ENCODE measurements at places on chromosomes 6 and 20. TPM values are rescaled to one million over a fixed set of nuclear protein-coding genes. Genes with fewer than 3 reads are reported as not detected.

The TMEM200A gene
- 23.7 TPM for polyA plus RNA-seq

The SRC gene
- 15.9 TPM for polyA plus RNA-seq

The UBD gene
- polyA plus RNA-seq: not detected

The CCDC170 gene
- 1.4 TPM for polyA plus RNA-seq

The RMND1 gene
- 20.4 TPM for polyA plus RNA-seq

DNA sequence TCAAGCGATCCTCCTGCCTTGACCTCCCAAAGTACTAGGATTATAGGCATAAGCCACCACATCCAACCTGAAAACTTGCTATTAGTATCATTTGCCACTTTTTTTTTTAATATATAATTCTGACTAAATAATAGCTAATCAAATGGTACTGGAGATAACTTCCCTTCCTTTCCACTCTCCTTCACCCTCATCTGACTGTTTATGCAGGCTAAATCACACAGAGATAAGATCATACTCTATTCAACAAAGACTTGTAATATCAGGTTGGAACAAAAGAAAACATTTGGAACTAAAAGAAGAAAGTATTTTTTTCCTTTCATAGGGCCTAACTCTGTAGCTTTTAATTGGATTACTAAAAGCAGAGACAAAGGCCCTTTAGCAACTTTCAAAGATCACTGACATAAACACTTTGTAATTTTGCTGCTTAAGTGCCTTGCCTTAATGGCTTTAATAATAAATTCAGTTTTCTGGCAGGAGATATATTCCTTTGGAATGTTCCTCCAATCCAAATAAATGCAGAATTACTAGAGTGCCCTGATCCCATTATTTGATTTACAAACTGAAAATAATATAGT is 198.7 kb upstream of the ASCC3 start:
- DNase-seq: no peak

GRCh38 chr6:167685654-167686053 is 141.1 kb upstream of the AFDN start:
- no peak for DNase-seq

DNA sequence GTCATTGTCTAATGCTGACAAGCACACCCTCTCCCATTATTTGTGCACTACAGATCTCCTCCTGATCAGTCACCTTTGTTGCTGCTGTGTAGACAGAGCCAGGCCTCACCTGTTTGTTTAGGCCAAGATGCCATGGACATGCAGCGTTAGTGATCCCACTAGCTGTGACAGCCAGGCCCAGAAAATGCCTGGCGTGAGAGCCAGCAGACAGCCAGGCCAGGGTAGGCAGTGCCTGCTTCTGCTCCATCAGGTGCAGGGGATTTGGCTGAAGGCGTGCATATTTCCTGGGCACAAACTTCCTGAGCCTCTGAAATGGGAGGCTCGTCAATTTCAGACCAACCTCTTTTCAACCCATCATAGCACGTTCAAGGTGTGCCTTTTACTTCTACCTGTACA is 27.3 kb downstream of the MANBAL start:
- no peak for DNase-seq

DNA sequence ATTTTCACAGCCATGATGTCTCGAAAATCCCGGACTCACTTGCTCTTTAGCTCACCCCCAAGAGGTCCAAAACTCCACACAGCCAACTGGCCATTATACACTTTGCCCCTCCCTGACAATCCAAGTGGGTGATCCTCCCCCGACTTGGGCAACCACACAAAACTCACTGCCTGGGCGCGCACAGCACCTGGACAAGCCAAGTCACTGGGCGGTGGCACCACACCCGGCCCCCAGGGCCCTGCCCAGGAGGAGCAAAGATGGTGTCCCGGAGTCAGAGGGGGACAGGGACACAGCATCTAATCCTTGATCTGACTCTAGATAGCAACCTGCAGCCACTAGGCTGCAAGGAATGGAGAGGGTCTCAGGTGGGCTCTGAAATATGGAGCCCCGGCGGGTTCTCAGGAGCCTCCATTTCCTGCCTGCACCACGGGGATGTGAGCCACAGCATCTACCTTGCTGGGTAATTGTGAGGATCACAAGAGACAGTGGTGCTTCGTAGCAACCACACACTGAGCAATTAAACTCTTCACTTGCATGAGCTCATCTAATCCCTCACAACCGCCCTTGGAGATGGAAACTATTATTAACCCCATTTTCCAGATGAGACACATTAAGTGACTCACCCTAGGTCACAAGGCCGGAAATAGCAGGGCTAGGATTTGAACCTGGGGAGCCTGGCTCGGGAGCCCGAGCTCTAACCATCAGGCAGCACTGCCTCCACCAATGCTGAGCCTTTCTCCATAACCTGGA is 66.6 kb downstream of the BMP7 start:
- no peak for DNase-seq

DNA sequence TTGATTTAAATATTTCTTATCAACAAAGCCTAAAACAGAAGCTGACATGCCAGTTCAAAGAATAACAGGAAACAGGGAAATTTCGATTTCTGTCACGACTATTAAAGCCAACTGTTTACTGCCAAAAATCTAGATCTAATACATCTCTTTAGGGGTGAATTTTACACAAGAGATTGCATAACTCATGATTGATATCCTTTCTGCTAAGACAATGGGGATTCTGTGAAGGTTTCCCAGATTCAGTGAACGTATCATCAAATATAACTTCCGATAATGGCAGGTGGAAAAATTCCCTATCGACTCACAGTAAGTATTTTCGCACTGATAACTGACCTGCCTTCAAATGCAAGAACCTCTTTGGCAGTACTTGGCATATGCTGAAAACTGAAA is 42.9 kb downstream of the NHSL1 start:
- DNase-seq: no peak

GRCh38 chr6:68343901-68344300 is 291.2 kb upstream of the ADGRB3 start:
- DNase-seq: no peak

GRCh38 chr20:63693733-63694583 is 2.5 kb upstream of the TNFRSF6B start:
- DNase-seq: no peak

Measured in muscle of arm (tissue), 14 donors.